ENCODE measurements at places on chromosomes 13 and 19. TPM values are rescaled to one million over a fixed set of nuclear protein-coding genes. Genes with fewer than 3 reads are reported as not detected.

Gene CYP2S1
- 0.41 TPM for total RNA-seq

Gene FCGBP
- total RNA-seq, result 0.82 TPM

Gene RAVER1
- total RNA-seq, result 2.4 TPM

Gene LILRB1
- not detected for total RNA-seq

Gene ICAM1
- 0.41 TPM for total RNA-seq

Gene KISS1R
- 0.41 TPM for total RNA-seq

Gene LIG4
- total RNA-seq, result 15.1 TPM

Gene RNF225
- total RNA-seq, result not detected

Gene SPACA4
- not detected for total RNA-seq

Gene FCHO1
- 26.1 TPM for total RNA-seq

Gene LHB
- not detected for total RNA-seq

Gene CASP14
- not detected for total RNA-seq

Gene GJA3
- not detected for total RNA-seq

Gene PGLYRP2
- total RNA-seq, result not detected

Gene LILRA6
- total RNA-seq, result under 0.01 TPM

Gene UPK1A
- not detected for total RNA-seq

Gene TFPT
- total RNA-seq, result 6.5 TPM

Gene TYROBP
- 2.9 TPM for total RNA-seq

Gene MEIOSIN
- total RNA-seq, result not detected

Gene MAP1S
- 20.8 TPM for total RNA-seq

Gene GGN
- 0.82 TPM for total RNA-seq

Gene TMEM190
- not detected for total RNA-seq

Gene NLRP11
- not detected for total RNA-seq

Gene CCDC9
- total RNA-seq, result 2.4 TPM

Gene CGB8
- not detected for total RNA-seq

Gene ZNF529
- 59.1 TPM for total RNA-seq

Gene CNMD
- 2.4 TPM for total RNA-seq

Gene HIPK4
- total RNA-seq, result not detected

Gene CYP4F8
- not detected for total RNA-seq

Data from frontal cortex (tissue), 4 donors.